IPS-NIHi11 (cell line): ENCODE measurements at places on chromosomes 4 and X.
A peak's percentile ranks its signal among the peaks of the same experiment; 100 is the strongest.

GRCh38 chr4:115424852-115425251 lies 311.4 kb upstream of the NDST4 start:
- no peak for DNase-seq

DNA sequence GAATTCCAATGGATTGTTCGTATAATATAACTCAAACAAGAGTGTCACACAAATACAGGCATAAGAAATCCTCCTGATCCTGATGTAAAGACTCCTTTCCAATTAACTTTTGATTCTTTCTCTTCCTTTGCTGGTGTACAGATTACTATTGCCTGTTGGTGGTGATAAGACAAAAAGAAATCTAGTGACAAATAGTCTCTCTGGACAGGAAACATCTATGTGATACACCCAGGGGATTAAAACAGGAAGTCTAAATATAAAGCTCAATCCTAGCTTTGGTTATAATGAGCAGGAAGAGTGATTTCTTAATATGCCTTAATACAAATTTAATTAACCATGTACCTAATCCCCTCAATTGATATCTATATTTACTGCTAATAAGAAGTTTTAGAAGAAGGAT lies 45.1 kb downstream of the ARHGEF6 start:
- no peak for DNase-seq

GRCh38 chrX:100830547-100830946 lies 10.4 kb downstream of the CSTF2 start:
- DNase-seq: no peak

DNA sequence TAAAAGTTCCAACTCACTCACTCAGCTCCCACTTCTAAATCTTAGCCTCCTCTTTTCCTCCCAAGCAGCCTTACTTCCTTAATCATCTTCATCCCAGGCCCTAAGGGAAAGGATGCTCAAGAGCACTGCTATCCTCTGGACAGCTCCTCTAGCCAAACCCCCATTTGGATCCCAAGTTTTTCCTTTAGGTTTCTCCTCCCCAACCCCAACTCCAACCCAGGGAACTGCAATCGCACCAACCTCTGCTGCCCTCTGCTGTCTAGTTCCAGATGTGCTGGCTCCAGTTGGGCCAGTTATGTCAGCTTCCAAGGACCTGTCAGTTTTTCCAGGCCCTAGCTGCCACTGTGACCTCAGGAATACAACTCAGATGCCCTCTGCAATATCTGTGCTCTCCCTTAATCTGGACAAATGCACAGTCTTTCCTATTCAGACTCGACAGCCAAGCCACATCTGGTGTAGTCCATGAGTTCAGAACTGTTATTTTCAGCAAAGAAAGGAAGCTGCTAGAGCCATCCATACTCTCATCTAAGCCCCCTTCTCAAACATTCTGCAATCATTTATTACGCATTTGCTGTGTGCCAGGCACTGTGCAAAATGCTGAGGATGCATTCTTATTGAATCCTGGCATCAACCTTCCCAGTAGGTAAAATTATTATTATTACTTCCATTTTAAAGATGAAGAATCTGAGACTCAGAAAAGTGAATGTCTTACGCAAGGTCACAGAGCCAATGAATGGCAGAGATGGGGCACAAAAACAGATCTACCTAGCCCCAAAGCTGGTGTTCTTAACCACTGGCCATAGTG lies 12.3 kb upstream of the XPNPEP2 start:
- peak; percentile 60 for DNase-seq

GRCh38 chrX:68889249-68889648 lies 60.4 kb downstream of the EFNB1 start:
- no peak for DNase-seq

DNA sequence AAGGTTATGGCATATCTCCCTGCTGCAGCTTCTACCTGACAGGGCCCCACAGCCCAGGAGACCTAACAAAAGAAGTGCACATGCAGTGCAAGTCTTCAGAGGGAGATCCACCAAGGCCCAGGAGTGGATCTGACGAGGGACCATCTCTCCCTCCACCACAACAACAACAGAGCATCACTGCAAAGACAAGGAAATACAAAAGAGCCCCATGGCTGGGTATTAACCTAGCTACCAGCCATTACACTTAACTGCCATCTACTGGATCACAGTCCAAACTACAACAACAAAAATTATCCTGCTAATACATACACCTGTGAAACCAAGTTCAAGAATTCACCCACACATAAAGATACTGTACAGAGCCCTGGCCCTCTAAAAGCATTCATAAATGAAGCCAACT lies 280.2 kb upstream of the SLC7A11 start:
- DNase-seq: peak; percentile 60

GRCh38 chr4:154559141-154559493 lies 3.7 kb upstream of the FGB start:
- no peak for DNase-seq

DNA sequence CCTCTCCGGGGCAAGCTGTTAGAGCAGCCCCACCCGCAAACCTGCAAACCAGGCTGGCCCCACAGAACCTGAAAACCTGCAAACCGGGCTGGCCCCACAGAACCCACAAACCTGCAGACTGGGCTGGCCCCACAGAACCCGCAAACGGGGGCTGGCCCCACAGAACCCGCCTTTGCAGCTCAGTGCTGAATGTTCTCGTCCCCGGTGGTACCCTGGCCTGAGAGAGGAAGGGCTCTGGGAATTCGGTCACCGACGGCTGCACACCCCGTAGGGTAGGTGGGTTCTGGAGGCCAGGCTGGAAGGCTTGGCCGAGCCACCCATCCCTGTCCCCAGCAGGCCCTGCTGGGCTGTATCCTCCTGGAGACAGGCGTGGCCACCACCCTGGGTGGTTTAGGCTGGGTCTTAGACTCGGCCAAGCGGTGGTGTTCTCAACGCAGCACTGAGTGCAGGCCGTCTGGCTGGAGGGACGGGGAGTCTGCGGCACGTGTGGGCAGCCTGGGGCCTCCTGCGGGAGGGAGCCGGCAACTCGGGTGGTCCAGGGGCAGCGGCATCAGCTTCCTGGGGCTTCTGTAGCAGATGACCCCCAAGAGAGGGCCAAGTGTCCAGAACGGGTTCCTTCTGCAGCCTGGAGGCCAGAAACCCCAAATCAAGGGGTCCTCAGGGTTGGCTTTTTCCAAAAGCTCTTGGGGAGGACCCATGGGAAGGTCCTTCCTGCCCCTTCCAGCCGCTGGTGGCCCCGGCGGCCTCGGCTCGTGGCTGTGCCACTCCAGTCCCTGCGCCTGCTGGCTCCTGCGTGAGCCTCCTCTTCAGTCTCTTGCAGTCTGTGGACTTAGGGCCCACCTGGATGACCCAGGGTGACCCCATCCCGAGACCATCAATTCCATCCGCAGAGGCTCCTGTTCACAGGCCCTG lies 15.6 kb downstream of the DOK7 start:
- DNase-seq: no peak

DNA sequence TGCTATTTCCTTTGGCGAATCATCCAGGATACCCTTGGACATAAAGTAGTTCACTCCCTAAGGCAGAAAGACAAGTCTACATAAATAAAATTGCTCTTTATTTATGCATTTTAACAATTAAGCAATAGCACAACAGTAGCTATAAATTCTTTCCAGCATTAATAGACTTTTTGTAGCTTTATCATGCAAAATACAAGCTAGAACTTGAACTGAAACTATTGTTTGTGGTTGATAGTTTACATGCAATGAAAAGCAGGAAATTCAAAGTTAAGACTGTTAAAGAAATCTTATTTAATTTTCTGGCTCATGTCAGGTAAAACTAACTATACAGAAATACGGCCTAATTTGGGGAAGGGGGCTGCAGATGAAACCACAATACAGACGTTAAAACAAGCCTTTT lies 42.3 kb downstream of the FBXO8 start:
- DNase-seq: no peak

- DNase-seq: no peak
Measured at GRCh38 chr4:24978291-24979075, 52.3 kb downstream of the LGI2 start.

DNA sequence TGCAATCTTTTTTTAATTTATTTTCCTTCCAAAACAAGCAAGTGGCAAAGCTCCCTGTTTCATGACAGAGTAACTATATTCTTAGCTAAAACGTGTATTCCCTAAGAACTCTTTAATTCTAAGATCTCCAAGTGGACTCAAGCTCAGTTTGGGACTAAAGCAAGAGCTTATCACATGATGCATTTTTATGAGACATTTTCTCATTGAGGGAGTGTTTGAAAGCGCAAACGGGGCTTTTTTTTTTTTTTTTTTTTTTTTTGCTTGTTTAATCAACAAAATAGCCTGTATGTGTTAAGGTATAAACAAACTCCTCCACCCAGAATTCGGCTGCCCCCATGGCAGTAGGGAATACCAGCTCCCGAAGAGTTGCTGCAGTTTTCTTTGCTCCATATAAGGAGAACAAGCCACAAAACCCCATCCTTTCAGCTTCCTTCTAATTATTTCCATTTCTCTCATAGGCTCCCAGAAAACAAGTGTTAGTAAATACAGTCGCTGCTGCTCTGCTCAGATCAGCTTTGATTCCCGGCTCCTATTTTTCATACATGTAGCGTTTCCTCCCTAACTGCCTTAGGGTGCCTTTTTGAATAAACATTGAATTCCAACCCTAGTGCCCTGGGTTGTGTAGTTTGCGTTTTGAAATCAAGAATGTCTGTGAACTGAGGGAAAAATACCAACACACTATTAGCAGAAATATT lies 669 bp upstream of the PPARGC1A start:
- DNase-seq: no peak
